ENCODE measurements at places on chromosomes 4 and X. TPM values are rescaled to one million over a fixed set of nuclear protein-coding genes. Genes with fewer than 3 reads are reported as not detected.
A peak's percentile ranks its signal among the peaks of the same experiment; 100 is the strongest.

Gene DRD5
- not detected for total RNA-seq

Gene CLCN5
- total RNA-seq, result 1.8 TPM

Gene HEPH
- total RNA-seq, result 84.2 TPM

DNA sequence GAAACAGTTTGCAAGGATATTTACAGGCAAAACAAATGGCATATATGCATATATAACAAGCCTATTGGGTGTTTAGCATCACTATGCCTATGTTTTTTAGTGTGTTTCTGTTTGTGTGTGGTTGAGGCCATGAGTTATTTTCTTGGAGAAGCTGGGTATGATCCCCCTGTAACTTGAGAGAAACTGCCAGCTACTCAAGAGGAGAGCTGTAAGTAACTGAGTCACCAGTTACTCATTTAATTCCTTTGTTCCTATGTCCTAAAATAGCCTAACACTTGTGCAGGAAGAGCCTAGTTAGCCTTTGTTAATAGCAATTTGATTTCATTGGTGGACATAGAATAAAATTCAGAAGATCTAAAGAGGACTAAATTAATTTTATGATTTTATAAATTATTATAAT lies 79.1 kb downstream of the PWWP3B start:
- H3K27ac ChIP-seq, result no peak overlapping the region
- no peaks in the 10 kb centered on the region for H3K4me1 ChIP-seq
- H3K4me3 ChIP-seq, result no peak overlapping the region
- no peaks in the 10 kb centered on the region for H3K27me3 ChIP-seq
- no peaks in the 10 kb centered on the region for H3K36me3 ChIP-seq

DNA sequence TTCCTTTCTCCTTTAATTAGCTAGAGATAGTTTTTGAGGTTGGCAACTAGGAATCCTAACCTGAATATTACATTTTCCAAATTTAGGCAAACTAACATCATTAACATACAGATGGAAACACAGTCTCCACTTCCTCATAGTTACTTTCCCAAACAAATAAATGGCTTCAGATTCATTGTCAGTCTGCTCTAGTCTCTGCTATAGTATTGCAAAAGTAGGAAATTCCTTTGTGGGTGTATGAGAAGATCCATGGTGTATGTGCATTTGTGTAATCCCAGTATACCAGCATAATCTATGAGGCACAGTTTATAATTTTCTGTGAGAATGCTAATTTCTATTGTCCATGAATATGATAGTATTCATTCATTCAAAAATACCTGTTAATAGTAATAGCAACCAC lies 3.0 kb upstream of the NDP start:
- no peaks in the 10 kb centered on the region for H3K27me3 ChIP-seq
- DNase-seq, result no peak
- H3K36me3 ChIP-seq, result no peaks in the 10 kb centered on the region
- no peak overlapping the region for H3K27ac ChIP-seq
- H3K4me1 ChIP-seq, result no peaks in the 10 kb centered on the region

- H3K36me3 ChIP-seq, result no peaks in the 10 kb centered on the region
- no peak overlapping the region for H3K27ac ChIP-seq
- H3K27me3 ChIP-seq, result no peaks in the 10 kb centered on the region
- no peak for DNase-seq
Measured at GRCh38 chrX:7244405-7244804, 96.5 kb upstream of the PUDP start.

Gene FANCB
- 2.1 TPM for total RNA-seq

- no peak for DNase-seq
- H3K4me1 ChIP-seq, result peaks cover 9% of the 10 kb centered on the region
- no peaks in the 10 kb centered on the region for H3K36me3 ChIP-seq
- H3K4me3 ChIP-seq, result no peak overlapping the region
- H3K27ac ChIP-seq, result no peak overlapping the region
Measured at GRCh38 chr4:30879855-30880598, 159.9 kb downstream of the PCDH7 start.

Gene SYTL4
- total RNA-seq, result 41.9 TPM

- no peaks in the 10 kb centered on the region for H3K36me3 ChIP-seq
- H3K4me3 ChIP-seq, result no peak overlapping the region
- no peaks in the 10 kb centered on the region for H3K27me3 ChIP-seq
- H3K27ac ChIP-seq, result no peak overlapping the region
- DNase-seq, result no peak
- H3K4me1 ChIP-seq, result no peaks in the 10 kb centered on the region
Measured at GRCh38 chr4:127015667-127016117, 617.1 kb upstream of the INTU start.

GRCh38 chrX:41522081-41522480 lies 74.9 kb downstream of the NYX start:
- no peak overlapping the region for H3K4me3 ChIP-seq
- H3K36me3 ChIP-seq, result no peaks in the 10 kb centered on the region
- no peak for DNase-seq

Gene FGA
- not detected for total RNA-seq

DNA sequence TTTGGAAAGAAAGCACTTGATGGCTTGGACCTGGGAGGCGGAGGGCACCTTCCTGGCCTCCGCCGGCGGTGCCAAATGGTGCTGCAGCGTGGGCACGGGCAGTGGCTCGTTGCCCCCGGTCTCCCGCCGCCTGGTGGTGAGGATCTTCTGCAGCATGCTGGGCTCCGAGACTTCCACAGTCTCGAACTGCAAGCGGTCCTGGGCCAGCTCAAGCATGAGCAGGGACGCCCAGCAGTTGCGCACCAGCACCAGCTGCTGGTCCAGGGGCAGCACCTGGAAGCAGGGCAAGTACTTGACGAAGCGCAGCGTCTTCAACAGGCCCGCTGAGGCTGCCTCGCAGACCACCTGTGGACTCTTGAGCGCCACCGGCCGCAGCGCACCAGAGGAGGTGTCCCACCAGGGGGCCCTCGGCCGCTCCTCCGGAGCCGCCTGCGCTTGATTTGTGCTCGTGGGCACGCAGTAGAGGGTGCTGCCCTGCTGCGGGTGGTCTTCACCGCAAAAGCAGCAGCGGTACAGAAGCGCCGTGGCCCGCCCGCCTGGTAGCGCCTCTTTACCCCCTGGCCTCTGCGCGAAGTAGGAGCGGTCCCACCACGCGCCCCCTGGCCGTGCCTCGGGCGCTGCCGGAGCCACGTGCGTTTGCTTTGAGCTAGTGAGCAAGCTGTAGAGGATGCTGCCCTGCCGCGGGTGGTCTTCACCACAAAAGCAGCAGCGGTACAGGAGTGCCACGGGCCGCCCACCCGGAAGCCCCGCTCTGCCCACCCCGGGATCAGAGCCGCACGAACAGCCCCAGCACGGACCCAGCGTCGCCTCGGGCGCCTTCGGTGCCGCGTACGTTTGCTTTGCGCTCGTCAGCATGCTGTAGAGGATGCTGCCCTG lies 689 bp downstream of the NR0B1 start:
- H3K4me1 ChIP-seq, result peaks cover 5% of the 10 kb centered on the region
- H3K36me3 ChIP-seq, result no peaks in the 10 kb centered on the region
- H3K4me3 ChIP-seq, result no peak overlapping the region
- H3K27ac ChIP-seq, result no peak overlapping the region
- no peak for DNase-seq

- no peak for DNase-seq
- H3K27ac ChIP-seq, result no peak overlapping the region
- no peak overlapping the region for H3K4me3 ChIP-seq
- no peaks in the 10 kb centered on the region for H3K4me1 ChIP-seq
- H3K27me3 ChIP-seq, result peaks cover 6% of the 10 kb centered on the region
- no peaks in the 10 kb centered on the region for H3K36me3 ChIP-seq
Measured at GRCh38 chr4:3732076-3733028, 33.8 kb upstream of the ADRA2C start.

GRCh38 chr4:73735231-73735630 lies 5.1 kb upstream of the CXCL8 start:
- no peak overlapping the region for H3K4me3 ChIP-seq
- no peak overlapping the region for H3K27ac ChIP-seq
- H3K36me3 ChIP-seq, result no peaks in the 10 kb centered on the region
- H3K4me1 ChIP-seq, result no peaks in the 10 kb centered on the region
- no peak for DNase-seq
- H3K27me3 ChIP-seq, result no peaks in the 10 kb centered on the region

Gene NUP54
- total RNA-seq, result 38.0 TPM

DNA sequence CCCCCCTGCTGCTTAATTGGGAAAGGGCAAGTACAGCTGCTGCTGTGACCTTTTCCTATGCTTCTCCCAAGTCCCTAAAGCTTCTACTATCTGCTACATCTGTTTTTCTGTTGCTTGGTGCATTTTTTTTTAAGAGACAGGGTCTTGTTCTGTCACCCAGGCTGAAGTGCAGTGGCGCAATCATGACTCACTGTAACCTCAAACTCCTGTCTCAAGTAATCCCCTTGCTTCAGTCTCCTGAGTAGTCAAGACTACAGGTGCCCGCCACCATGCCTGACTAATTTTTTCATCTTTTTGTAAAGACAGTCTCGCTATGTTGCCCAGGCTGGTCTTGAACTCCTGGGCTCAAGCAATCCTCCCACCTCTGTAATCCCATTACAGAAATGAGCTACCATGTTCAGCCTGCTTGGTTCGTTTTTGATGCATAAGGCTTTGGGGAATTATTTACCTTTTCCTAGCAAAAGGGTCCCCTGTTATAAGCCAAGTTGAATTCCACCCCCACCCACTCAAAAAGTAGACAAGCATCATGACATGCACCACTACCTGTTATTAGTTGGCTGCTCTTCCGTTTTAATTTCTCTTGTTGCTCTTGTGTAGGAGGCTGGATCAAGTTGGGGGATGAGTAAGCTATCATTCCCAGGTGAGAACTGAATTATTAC lies 39.6 kb downstream of the DGKK start:
- no peaks in the 10 kb centered on the region for H3K27me3 ChIP-seq
- H3K27ac ChIP-seq, result no peak overlapping the region
- DNase-seq, result no peak
- H3K36me3 ChIP-seq, result no peaks in the 10 kb centered on the region
- H3K4me3 ChIP-seq, result no peak overlapping the region

DNA sequence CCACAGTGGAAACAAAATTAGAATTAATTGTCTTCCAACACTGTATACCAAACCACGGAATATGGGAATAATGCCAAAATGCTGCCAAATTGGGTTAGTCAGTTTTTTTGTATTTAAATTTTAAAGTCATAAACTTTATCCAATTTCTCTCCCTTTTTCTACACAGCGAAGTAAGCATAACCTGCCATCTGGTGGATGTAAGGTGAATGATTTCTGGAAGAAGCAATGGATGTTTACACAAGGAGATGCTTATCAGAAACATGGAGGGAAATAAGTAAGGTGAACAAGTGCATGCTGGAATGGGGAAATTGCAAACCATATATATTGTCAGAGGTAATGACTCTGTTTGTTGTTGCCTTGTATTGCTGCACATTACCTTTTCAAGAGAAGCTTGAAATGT lies 691.9 kb downstream of the TECRL start:
- no peak for DNase-seq
- H3K36me3 ChIP-seq, result no peaks in the 10 kb centered on the region
- no peaks in the 10 kb centered on the region for H3K27me3 ChIP-seq
- no peak overlapping the region for H3K27ac ChIP-seq
- no peaks in the 10 kb centered on the region for H3K4me1 ChIP-seq

DNA sequence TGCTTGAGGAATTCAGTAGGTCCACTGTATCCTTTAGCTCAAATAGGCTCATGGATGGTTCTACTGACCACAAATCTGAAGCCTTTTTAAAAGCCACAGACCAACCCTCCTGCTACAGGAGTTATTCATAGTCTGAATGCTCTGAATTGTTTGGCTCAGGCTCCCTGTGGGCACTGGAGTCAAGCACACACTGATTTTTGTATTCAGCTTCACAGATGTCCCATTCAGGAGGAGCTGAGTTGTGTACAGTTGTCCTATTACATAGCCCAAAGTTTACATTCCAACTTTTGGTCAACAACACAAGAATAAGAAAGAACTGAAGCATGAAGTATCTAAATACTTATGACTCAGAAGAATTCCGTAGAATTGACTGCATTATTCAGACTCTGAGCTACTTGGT lies 243.9 kb downstream of the UNC5C start:
- DNase-seq, result no peak
- no peak overlapping the region for H3K4me3 ChIP-seq
- H3K4me1 ChIP-seq, result peaks cover 8% of the 10 kb centered on the region
- H3K27me3 ChIP-seq, result no peaks in the 10 kb centered on the region

Gene GPR119
- total RNA-seq, result not detected

DNA sequence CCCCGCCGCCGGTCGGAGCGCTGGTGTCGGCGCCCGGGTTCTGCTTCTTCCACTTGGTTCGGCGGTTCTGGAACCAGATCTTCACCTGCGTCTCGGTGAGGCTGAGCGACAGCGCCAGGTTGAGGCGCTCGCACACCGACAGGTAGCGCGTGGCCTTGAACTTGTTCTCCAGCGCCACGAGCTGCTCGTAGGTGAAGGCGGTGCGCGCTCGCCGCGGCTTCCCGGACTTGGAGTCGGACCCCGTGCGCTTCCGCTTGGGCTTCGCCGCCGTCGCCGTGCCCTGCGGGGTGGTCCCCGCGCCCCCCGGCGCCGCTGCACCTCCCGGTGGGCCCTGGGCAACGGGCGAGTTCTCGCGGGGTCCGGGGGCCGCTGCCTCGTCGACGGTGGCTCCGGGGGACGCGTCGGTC lies 3.1 kb downstream of the NKX1-1 start:
- H3K27me3 ChIP-seq, result peaks cover 84% of the 10 kb centered on the region
- DNase-seq, result peak; percentile 41
- no peaks in the 10 kb centered on the region for H3K36me3 ChIP-seq
- no peak overlapping the region for H3K27ac ChIP-seq
- H3K4me3 ChIP-seq, result no peak overlapping the region
- peaks cover 27% of the 10 kb centered on the region for H3K4me1 ChIP-seq

Gene GDPD2
- total RNA-seq, result not detected

Gene ZNF157
- total RNA-seq, result not detected

- no peak for DNase-seq
- H3K36me3 ChIP-seq, result no peaks in the 10 kb centered on the region
- no peak overlapping the region for H3K4me3 ChIP-seq
Measured at GRCh38 chrX:94633237-94633636, 959.2 kb downstream of the FAM133A start.

DNA sequence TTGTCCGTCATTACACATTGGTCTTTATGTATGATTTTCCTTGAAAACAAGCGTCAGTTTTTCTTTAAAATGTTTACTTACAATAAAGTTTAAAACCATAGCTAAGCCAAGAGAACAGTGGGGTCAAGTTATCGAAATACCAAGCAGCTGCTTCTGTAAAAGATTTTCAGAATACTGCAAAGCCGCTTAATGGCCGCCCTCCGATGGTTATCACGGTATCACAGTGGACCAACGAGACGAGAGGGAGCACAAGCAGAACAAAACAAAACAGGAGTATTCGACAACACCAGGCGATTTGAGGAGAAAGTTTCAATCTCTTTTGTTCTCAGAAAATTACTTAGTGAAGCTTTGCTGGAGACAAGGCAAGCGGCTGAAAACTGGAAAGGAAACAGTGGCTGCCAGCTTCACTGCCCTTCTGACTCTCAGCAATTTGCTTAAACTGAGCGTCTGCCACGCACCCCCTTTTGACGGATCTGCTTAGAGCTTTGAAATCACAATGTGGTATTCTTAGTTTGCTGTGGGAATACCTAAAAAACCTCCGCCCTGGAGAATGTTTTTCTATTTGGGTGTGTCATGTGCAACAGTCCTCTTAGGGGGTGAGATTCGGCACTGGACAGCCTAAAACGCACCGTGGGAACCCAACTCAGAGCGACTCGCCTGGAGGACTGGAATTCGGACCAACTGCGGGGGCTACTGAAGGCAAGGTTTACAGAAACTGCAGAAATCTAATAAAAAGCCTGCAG lies 199.8 kb downstream of the NSUN7 start:
- peaks cover 21% of the 10 kb centered on the region for H3K4me1 ChIP-seq
- no peak overlapping the region for H3K4me3 ChIP-seq
- DNase-seq, result no peak
- no peaks in the 10 kb centered on the region for H3K27me3 ChIP-seq
- no peak overlapping the region for H3K27ac ChIP-seq

Data from sigmoid colon (tissue), 7 donors.